Right cardiac atrium (tissue), 5 donors: ENCODE measurements at places on chromosomes 11 and 22.
A peak's percentile ranks its signal among the peaks of the same experiment; 100 is the strongest.

GRCh38 chr11:2462986-2463765 lies 18.4 kb downstream of the KCNQ1 start:
- peak; percentile 90 for DNase-seq

GRCh38 chr11:35424157-35424940 lies 5.0 kb upstream of the SLC1A2 start:
- no peak for DNase-seq

DNA sequence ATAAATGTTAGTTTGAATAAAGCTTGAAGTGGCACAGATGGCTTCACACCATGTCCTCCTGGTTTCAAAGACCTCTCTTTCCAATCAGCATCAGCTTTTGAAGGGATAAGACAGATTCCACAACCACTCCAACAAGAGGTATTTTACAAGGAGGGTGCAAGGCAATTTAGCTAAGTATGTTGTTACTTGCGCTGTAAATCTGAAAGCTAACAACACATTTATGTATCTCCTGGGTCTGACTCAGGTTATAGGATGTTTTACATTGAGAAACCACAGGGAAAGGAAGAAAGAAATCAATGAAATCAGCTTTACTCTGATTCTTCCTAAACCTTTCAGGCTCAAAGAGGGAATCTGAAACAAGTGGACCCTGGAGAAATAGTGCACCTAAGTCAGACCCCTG lies 12.1 kb downstream of the CWC15 start:
- no peak for DNase-seq

- no peak for DNase-seq
Observed at GRCh38 chr11:33005175-33005574, 10.5 kb upstream of the DEPDC7 start.

- DNase-seq = no peak
Observed at GRCh38 chr11:26620282-26621045, 48.4 kb upstream of the MUC15 start.

DNA sequence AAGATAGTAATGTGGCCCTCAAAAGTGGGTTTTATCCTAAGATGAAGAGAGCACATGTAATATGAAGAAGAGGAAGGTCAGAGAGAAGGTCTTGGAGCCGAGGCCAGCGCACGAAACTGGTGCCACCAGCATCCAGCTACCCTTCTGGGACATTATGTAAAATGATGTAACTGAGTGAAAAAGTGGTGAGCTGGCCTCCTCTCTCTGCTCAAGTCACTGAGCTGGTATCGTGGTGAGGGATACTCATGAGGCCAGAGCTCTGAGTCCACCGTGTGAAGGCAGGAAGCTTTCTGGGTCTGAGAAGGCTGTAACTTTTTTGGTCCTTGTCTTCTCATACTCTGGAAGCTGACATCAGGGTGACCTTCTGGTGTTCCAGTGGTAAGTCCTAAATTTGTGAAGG lies 25.1 kb downstream of the RNF185 start:
- DNase-seq = no peak

DNA sequence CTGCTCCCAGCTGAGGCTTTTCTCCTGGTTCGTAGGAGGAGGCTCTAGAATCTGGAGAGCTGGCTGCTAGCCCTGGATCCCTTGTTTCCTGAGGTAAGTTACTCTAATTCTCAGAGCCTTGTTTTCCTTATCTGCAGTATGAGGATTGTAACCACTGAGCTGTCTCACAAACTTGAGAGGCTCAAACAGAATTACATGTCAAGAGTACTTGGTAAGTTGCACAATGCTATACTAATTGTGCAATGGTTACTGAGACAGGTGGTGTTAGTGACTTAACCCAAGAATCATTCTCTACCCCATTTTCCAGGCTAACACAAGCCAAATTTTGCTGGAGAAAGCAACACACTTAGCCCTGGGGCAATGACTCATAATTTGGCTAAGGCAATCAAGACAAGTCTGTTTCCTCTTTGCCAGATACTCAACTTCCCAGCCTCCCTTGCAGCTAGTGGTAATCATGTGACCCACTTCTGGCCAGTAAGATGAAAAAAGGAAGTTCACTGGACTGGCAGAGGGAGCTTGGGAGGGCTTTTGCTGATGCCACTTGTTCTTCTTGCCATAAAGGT lies 348.0 kb downstream of the TENM4 start:
- no peak for DNase-seq

DNA sequence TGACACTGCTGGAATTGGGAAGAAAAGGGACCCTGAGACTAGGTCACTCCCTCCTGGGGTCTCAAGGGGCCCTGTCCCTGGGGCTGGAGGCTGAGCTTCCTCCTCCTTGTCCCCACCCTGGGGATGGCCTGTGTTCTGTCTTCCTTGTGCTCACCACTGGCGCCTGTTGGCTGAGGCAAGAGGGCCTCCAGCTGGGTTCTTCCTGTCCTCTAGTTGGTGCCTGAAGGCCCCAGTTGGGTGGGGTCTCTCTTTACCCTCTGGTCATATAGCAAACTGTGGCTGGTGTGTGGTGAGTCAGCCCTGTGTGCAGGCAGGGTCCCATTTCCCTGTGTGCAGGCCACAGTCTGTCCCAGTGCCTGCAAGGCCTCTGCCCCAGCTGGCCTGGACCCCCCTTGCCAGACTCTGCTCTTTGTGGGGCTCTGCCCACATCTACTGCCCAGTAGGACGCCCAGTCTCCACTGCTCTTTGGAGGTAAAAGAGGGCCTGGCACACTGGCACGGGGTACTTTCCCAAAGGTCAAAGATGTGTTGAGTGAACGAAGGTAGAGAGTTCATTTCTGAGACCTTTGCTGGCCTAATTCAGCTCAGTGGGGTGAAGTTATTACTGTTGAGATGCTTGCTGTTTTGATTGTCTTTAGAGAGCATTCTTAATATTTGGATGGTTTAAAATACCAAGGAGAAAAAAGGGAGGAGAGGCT lies 55.1 kb upstream of the CLDN5 start:
- DNase-seq = no peak

- no peak for DNase-seq
Observed at GRCh38 chr11:33620423-33621171, 80.0 kb downstream of the C11orf91 start.

- no peak for DNase-seq
Observed at GRCh38 chr22:28711341-28711740, 30.3 kb downstream of the CHEK2 start.

DNA sequence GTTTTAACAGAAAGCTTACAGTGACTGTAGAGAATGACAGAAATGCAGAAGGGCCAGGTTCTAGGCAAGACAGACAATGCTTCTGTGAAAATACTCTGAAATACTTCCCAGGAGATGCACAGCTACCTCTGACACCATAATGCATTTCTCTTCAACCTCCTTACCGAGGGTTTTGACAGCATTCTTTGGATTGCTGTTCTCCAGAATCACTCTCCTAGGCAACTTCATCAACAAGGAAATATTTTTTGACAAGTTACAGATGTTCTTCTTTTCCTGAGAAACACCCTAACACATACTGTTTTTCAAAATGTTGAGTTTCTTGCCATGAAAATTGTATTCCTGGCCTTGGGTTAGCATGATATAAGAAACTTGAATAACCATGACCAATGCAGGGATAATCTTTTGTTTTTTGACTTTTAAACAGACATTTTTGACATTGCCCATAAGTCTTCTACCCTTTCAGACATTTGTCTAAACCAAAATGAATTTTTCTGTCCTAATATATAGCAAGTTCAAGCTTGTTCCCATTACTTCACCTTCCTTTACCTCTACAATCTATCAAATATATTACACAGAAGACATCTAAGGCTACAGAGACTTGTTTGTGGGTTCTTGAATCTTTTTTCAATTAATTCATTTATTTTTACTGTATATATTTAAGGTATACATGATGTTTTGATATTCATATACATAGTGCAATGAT lies 108.1 kb downstream of the CCDC34 start:
- DNase-seq = no peak

GRCh38 chr11:118608360-118609227 lies 1.2 kb downstream of the PHLDB1 start:
- DNase-seq = peak; percentile 91

DNA sequence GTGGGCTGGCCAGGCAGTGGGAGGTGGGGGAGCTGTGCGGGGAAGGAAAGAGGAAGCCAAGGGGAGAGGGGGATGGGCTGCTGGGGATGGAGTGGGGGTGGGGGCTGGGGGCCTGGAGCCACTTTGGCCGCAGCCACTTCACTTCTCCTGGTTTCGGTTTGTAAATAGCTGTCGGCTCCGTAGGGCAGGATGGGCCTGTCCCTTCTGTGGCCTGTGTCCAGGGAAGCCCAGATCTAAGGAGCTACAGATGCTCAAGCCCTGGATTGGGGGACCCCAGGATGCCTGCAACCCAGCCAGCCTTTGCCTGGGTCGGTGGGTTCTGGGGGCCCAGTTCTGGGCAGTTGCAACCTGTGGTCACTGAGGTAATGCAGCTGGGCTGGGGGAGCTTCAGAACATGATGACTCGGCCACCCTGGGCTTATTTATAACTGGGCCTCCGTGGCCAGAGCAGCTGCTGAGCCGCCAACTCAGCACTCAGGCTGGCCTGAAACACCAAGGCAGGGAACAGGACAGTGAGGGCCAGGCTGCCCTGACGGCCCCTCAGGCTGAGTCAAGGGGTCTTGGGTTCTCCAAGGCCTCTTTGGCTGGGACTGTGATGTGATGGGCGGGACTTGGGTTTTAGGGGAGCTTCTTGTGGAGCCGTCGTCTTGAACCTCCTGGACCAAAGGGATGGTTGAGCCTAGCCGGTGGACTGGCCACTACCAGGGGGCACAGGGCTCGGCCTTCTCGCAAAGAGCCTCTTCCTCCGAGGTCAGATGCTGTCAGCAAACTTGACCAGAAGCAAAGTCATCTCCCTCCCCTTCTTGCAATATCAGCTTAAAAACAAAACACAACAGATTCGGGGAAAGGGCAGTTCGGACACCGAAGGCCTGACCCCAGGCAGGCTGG lies 15.0 kb upstream of the SLC39A13 start:
- DNase-seq = peak; percentile 38

- DNase-seq = no peak
Observed at GRCh38 chr11:76808171-76808570, 25.0 kb downstream of the TSKU start.

DNA sequence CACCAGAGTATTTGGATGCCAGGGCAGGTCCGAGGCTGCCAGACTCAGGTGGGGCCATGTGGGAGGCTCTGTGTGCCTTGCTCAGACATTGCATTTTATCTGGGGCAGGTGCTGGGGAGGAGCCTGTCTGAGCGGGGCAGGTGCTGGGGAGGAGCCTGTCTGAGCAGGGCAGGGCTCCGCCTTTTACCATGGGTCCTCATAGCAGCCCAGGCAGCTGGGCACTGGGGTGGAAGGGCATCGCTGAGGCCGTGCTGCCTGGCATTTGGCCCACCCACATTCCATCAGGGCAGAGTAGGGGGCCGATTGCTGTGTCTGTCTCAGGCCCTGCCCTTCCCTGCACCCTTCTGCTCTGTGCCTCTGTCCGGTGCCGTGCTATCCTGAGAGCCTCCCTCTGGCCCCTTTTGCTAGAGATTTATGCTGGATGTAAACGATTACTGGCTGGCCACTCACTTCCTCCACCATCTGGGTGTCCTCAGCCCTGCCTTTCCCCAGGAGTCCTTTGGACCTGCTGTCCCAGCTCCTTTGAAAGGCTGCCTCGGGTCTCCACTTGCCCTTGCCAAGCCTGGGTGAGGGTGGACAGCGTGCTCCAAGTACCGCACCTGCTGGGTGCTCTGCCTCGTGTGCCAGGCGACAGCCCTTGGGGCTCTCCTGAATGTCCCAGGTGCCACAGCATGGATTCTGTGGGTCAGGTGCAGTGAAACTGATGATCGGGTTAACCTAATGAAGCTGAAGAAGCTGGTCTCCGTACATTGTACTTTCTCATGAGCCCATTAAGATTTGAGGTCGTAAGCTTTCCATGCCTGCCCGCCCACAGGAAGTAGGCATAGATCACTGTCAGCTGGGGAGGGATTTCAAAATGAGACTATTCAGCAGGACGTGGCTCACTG lies 281.6 kb downstream of the TBC1D22A start:
- peak; percentile 29 for DNase-seq

DNA sequence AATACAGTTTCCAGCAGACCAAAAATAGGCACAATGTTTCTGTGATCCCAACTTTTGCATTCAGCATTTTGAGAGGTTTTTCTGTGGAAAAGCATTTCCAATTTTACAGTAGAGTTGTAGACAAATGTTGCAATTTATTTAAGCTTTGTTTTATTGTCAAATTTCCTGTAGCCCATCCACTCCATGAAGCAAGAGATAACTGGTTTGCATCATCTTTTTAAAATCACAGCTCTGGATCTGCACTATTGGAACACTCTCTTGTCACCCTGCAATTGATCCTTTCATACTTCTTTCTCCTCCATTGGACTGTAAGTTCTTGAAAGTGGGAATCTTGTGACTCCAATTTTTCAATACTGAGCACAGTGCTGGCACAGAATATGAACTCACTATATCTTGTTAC lies 86.0 kb downstream of the MAML2 start:
- no peak for DNase-seq

DNA sequence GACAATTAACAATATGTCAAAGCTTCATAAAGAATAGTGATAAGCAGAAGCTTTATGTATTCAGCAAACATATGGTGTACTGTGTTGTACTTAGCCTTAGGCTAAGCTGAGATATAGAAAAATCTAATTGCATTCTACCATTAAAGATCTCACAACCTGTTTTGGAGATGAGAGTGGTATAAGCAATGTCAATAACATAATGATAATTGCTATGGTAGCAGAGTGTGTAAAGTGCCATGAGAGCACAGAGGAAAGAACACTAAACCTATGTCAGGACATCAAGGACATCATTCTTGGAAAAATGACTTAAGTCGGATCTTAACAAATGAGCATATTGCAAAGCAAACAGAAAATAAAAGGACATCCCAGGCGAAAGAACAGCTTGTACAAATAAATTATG lies 28.6 kb upstream of the ANGPTL5 start:
- DNase-seq = no peak

DNA sequence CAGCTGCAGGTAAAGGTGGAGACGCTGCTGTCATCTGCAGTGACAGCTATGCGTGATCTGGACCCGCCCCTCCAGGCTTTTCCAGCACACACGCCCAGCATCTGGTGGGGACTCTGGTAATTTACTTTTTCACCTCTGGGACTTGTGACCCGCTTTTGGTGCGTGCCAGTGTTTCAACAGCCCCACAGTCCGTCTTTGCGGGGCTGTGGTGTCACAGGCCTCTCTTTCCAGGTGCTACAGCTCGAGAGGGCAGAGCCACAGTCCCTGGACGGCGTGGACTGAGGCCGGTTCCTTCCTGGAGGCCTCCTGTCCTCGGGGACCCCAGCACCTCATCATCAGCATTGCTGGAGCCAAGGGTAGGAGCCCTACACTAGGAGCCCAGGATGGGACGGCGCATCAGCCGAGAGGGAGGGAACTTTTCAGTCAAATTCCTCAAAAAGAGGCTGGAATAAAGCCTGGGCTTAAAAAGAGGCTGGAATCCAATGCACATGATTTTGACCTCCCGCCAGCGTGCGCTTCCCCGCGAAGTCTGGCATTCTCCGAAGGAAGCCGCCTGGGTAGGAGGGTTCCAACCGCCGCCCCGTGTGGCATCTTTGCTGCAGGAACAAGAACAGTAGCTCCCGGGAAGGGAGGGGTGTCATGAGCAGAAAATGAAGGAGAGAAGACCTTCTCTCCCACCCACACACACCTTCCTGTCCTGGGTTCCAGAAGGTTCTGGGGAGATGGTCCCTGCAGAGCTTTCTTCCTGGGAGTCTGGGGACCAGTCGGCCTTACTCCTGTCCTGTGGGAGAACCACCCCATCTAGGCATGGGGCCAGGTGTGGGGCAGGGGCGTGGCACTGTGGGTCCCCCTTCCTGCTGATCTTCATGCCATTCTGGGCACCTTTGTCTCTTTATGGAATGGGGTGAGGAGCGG lies 25.7 kb upstream of the KRTAP5-7 start:
- no peak for DNase-seq
